Left colon (tissue), 2 donors: ENCODE measurements at places on chromosomes 12 and 14. TPM values are rescaled to one million over a fixed set of nuclear protein-coding genes. Genes with fewer than 3 reads are reported as not detected.
A peak's percentile ranks its signal among the peaks of the same experiment; 100 is the strongest.

Gene ERP27
- total RNA-seq = 3.3 TPM

DNA sequence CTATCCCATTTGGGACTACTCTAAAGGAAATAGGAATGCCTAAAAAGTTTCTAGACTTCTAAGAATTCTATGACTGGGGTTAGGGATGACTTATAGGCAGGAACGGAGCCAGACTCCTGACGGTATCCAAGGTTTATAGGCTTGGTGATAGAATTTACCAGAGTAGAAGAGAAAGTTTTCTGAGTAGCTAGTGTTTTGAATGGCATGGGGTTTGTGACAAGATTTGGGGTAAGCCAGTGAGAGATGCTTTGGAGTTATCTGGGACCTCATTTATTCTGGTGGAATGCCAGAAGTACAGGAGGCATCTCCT is 444.6 kb downstream of the RAD51B start:
- DNase-seq = no peak

- no peak for DNase-seq
These were observed 9.8 kb upstream of the BDKRB2 start for GRCh38 chr14:96194657-96195431.

- DNase-seq = peak; percentile 90
These were observed 17.2 kb downstream of the USP30 start for GRCh38 chr12:109069307-109070271.

Gene SNAPC1
- 2.2 TPM for total RNA-seq

- no peak for DNase-seq
These were observed 2.3 kb downstream of the AVIL start for GRCh38 chr12:57816001-57816854.

Gene INSM2
- not detected for total RNA-seq

Gene GUCY2C
- 75.0 TPM for total RNA-seq

- no peak for DNase-seq
These were observed 121.7 kb upstream of the MDM1 start for GRCh38 chr12:68453876-68454275.

Gene CD69
- 2.6 TPM for total RNA-seq

GRCh38 chr14:98803196-98803595 is 468.8 kb downstream of the BCL11B start:
- DNase-seq = no peak

Gene RNASE7
- total RNA-seq = not detected

GRCh38 chr12:56391721-56392120 is 29.1 kb upstream of the APOF start:
- DNase-seq = no peak

DNA sequence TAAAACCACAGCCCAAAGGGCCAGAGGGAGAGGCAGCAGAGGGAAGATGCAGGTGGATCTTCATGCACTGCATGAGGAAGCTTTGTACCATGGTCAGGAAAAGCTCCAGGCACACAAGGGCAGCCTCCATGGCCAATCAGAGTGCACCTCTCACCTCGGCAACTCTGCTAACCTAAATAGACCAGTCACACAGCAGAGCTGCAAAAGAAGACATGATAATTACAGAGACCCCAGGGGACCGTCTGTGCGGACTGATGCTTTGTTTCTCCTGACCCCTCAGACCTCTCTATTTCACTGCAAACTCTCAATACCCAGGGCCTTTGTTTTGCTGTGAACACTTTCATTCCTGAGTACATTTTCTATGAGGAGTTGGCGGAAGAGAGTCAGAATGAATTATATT is 10.7 kb upstream of the TCL1B start:
- DNase-seq = no peak
